ENCODE measurements at places on chromosomes 2 and 18. TPM values are rescaled to one million over a fixed set of nuclear protein-coding genes. Genes with fewer than 3 reads are reported as not detected.
A peak's percentile ranks its signal among the peaks of the same experiment; 100 is the strongest.

Gene CNGA3
- polyA plus RNA-seq: not detected

Gene RIT2
- polyA plus RNA-seq: not detected

DNA sequence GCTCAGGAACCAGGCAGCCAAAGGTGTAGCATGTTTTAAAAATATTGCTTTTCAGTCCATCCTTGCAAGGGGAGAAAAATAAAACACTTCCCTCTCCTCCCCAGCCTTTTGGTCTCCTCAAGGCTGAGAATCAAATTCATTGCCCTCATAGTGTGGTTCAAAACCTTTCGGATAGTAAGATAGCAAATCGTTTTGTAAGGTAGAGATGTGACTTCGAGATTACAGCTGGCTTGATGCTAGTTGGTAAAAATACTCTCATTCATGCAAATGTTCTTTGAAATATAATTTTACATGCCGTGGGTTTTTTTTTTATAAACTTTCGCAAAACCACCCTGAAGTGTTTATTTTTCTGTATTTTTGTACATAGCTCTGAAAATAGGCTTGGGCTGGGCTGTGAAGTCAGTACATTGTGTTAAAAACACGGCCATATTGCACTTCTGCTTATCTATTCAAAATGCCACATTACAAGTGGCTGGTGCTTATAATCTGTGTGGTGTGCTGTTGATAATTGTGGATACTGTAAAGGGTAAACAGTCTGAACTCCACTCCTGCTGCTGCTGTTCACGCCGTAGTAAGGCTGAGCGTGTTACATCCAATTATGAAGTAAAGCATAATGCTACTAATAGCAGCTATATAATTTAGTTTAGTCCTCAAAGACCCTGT, 172.0 kb upstream of the SIX3 start:
- DNase-seq: no peak

DNA sequence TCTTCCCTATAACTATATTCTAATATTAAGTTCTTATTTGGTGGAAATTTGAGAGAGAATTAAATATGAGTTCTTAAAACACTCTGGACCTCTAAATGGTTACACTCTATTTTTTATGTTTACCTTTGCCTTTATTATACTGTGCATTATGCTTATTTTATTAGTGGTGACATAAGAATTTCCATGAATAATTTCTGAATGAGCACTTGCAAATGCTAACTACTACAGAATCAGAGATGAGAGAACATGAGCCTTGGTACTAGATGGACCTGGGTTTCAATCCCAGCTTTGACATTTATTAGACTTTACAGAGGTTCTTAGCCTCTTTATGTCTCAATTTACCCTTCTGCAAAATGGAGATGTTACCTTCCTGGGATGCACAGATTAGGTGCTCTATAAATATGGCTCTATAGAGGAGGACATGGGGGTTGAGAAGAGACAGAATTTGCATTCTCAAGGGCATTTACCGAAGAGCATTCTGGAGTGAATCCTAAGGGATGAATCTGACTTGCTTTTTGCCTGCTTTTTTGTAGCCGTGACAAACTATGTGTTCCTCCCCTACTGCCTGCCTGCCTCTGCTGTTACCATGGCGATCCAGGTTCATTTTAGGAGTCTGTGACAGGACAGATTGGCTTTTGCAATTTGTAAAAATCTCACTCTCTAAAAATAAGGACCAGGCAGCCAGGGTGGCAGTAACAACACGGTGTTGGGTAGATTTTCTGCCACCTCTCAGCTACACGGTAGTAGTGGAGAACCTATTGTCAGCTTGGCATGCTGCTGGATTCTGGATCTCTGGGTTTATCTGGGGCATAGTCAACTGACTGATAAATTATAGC, 20.7 kb upstream of the CNRIP1 start:
- DNase-seq: no peak

DNA sequence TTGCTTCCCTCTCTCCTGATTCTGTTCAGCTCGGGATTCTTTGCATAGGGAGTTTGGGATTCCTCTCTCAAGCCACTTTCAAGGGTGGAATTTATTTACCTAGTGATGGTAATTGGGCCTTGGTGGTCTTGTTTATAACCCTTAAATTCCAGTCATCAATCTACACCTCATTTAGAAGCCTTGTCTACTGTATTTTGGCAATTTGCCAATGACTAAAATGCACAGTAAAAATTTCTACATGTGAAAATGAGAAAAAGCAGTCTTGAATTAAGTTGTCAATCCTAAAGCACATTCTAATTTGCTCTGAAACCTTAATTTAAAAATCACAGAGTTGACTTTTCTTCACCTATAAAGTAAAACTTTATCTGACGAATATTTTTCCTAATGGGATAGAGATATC, 749.2 kb upstream of the CRIM1 start:
- DNase-seq: no peak

- DNase-seq: no peak
Measured at GRCh38 chr2:168884975-168885374, 5.3 kb downstream of the SPC25 start.

DNA sequence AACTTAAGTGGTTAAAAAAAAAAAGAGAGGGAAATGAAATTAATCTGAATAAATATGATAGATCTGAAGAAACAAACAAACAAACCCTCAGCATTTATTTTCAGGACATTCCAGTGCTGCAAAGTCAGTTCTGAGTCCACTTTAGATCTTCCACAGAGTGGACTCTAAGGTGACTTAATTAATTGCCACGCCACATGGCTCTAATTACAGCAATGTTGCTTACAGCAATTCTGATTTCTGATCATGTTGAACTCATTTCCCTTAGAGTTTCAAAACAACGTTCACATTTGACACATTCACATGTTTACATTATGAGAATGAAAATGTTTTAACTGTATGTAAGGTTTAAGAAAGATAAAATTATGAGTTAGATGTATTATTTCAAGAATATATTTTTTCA, 38.6 kb upstream of the RASGRP3 start:
- no peak for DNase-seq

DNA sequence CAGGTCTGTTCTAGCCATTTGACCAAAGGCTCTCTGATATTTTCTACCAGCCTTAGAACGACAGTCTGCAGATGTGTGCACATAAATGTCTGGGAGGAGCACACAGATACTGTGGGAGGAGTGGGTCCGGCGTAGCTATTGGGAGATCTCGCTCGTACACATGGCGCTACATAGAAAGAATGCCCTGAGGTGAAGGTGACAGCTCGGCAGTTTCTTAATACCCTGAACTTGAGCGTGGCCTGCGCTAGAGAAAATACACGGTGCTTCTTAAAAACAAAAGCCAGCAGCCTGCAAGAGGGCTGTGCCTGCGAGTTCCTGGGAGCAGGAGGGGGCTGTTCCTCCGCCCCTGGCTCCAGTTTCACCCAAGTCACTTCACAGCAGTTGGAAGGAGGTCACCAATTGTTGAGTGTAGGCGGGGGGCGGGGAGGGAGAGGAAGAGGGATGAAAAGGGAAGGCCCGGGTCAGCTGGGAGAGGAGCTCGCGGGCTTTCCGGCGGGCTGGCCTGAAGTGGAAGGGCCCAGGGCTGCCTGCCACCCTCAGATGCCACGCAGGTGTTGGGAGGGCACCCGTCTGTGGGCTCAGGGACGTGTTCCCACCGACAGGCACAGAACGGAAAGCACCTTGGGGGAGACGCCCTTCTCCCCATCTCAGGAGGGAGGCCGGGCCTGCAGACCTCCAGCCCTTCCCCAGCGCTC, 124.7 kb upstream of the ZNF516 start:
- peak; percentile 77 for DNase-seq

All from right renal pelvis (tissue), 4 donors.